ENCODE measurements at places on chromosomes 2 and 18.
A peak's percentile ranks its signal among the peaks of the same experiment; 100 is the strongest.

GRCh38 chr2:209472871-209473270 is 49.0 kb downstream of the MAP2 start:
- DNase-seq, result no peak

DNA sequence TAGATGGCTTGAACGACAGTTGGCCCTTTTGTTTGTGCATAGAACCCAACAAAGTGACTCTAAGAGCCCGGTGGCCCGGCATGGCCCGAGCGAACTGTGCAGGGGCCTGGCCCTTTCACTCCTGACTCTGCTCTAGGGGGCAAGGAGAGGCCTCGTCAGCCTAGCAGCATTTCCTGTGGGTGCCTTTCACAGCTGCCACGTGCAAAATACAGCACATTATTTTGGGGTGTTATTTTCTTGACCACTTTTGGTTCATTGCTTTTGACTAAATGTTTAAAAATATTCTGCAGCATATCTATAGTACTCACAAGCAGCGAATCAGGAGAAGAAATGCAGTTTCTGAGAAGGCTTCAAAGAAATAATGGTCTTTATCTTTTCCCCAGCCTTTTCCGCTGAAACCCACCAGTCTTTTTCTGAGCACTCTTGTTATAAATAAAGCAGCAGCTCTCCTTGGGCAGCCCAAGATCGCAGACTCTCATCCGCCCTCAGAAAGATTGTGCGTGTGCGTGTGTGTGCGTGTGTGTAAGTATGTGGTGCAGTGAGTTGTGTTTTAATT is 31.3 kb downstream of the DGKD start:
- peak; percentile 45 for DNase-seq

- no peak for DNase-seq
Observed at GRCh38 chr18:69839497-69839896, 108.2 kb downstream of the CD226 start.

DNA sequence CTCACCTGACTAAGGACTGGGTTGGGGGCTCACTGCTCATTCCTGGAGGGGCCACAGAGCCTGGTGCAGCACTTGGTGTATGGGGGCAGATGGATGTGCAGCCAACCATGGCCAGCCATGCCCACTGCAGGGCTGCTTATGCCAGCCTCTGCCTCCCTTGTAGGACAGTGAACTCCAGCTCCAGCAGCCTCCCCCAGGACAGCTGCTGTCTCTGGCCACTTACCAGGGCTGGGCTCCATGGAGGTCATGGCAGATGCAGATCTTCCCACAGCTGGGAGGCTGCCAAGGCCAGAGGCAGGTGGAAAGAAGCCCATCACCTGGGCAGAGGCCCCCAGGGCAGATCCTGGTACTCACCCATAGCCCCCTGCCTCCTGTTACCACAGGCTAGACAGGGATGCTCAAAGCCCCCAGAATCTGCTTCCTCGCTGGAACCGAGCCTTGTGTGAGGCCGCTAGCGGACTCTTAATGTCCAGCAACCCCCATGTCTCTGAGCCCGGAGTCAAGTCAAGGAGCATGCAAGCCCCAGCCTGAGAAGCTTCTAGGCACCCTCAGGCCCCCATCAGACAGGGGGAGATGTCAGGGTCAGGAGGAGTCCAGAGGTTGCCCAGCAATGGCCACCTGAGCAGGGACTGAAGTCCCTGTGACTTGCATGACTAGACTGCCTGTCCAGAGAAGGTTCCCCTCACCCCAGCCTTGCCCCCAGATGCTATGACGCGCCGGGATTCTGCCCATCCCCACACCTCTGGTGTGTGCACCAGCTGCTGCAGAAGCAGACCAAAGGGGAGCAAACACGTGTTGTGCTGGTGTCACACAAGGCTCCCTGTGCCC is 123.6 kb downstream of the TWIST2 start:
- no peak for DNase-seq

- DNase-seq, result no peak
Observed at GRCh38 chr2:102592601-102593000, 26.8 kb upstream of the SLC9A2 start.

- DNase-seq, result peak; percentile 25
Observed at GRCh38 chr2:212730994-212731393, 192.4 kb upstream of the ERBB4 start.

DNA sequence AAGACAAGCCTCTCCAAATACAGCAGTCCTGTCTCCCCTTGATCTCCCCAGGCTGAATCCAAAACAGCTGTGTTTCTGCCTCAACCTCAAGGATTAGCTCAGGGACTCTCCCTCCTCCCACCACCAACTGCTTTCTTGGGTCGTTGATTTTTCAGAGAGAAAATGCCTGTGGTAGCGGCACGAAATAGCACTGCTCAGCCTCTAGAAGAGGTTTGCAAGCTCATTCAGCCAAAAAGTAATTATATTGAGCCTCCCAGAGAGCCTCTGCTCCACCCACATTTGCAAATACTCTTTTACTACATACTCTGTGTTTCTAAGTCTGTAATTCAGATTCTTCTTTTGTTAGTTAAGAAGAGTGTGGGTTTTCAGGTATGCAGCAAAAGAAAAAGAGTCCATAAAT is 396.4 kb upstream of the TNP1 start:
- no peak for DNase-seq

DNA sequence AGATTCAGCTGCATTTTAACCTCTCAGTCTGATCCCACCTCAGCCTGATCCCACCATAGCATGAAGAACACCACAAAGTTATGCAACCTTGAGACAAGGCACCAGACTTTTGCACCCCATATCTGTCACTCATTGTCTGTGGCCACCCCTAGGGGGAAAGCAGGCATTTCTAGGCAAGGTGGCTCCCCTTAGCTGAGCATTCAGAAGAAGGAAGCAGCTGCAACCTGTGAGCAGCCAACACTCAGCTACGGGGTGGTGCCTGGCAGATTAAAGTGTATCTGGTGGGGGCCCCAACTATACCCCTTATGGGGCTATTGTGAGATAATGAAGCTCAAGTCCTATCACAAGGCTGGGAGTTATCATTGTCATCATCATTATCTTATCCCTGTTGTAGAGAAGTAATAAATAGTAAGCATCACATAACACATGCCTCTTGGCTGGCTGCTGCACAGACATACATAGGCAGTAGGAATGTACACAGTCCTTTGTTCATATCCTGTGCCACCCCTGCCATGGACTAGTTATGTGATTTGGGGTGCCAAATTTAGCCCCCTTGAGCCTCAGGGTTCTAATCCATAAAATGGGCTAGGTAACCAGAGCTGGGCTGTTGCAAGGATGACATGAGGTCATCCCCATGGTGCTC is 20.6 kb upstream of the TMEM163 start:
- DNase-seq, result no peak

GRCh38 chr2:11155381-11156035 is at the start of gene SLC66A3:
SLC66A3 (plus strand) TSS chr2:11155467; CDS start chr2:11155547, 80 bp downstream.
- no peak for DNase-seq

GRCh38 chr2:190513877-190514276 is 20.6 kb downstream of the NEMP2 start:
- no peak for DNase-seq

GRCh38 chr18:55489034-55489986 is 98.7 kb downstream of the TCF4 start:
- no peak for DNase-seq

- DNase-seq, result no peak
Observed at GRCh38 chr18:49041435-49042245, 90.9 kb upstream of the SMAD7 start.

- no peak for DNase-seq
Observed at GRCh38 chr2:76296438-76296837, 585.7 kb upstream of the GCFC2 start.

- no peak for DNase-seq
Observed at GRCh38 chr2:239363946-239364637, 36.7 kb downstream of the HDAC4 start.

DNA sequence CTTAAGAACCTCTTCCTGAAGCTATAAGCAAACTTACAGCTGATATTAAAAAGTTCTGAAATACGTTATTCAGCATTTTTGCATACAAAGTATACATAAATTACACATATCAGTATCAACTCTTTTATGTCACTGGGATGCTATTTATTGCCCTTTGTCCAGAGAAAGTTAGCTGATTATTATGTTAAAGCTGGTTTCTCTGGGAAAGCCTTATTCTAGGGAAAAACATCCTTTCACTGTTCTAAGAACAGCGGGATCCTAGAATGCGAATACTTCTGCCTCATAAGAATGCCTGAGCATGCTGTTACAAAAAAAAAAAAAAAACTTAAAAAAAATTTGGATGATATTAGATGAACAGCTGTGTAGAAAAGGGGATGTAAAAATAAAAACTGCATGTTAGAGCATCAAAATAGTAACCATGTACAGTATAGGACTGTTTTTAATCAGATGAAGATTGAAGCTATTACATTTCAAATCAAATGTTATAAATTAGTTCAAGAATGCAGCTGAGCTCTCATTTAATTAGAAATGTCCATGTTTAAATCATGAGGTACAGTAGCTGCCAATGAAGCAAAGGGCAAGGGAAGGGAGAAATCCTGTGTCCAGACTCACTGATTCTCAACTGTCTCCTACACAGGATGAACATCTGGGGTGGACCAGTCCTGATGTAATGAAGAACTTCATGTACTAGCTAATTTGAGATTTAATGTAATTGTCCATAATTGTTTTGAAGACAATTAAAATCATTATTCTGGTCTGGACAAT is 8.2 kb downstream of the FTCDNL1 start:
- DNase-seq, result no peak

- DNase-seq, result no peak
Observed at GRCh38 chr2:109170645-109171044, 41.6 kb downstream of the SH3RF3 start.

DNA sequence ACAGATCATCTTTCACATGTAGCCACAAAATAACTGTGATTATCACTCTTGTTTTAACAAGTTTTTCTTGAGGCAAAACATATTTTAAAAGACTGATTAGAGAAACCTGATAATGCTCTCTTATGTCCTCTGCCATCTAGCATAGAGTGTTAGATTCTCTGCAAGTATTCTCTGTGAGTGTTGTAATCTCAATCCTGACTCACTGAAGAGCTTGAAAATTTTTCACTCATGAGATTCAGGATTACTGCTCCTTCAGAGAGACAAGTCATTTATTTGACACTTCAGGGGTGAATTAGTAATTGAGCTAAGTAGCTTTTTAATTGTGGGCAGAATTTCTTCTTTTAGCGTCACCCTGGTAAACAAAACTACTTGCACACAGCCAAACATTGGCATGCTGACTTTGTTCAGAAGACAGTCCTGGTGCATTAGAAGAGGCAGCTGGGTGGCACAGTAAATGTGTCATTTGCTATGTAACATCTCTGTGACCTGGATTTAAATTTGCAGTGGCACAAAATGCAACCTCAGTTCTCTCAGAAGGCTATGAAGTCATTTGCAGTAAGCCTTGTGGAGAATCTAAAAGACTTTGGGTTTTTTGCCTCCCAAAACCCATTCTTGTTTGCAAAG is 172.9 kb downstream of the LRP1B start:
- no peak for DNase-seq

DNA sequence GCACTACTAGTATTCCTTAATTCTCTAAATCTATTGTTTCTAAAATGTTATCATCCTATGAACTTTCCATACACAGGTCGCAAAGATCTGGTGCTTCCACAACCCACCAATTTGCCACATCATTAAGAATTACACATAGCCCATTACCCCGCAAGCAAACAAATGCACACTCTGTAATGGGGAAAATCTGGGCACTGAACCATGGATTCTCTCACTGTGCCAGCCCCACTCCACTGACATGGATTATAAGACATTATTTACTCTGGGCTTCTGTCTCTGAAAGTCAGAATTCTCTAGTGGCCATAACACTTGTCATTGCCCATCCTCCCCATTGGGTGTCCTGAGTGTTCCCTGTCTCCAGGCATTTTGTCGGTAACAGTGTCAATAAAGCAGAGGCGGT is 537.1 kb downstream of the EPHA4 start:
- DNase-seq, result no peak

- DNase-seq, result no peak
Observed at GRCh38 chr2:62765619-62766376, 60.3 kb downstream of the EHBP1 start.

DNA sequence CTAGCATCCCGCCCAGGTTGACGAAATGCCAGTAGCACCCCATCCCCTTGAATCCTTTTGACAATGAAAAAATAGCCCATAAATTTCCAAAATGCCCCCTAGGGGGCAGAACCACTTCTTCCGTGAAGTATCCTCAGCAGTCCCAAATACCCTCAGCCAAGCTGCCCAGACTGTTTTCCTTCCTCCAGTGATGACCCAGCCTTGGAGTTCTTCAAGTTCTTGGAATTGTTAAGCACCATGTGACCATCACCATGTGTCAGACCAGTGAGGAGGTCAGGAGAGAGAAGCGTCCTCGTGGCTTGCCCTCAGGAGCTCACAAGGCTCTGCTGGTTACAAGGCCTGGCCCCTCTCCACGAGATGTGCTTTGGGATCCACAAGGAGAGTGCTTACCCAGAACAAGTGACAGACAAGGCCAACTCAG is 1.4 kb upstream of the SLC23A3 start:
- DNase-seq, result no peak

DNA sequence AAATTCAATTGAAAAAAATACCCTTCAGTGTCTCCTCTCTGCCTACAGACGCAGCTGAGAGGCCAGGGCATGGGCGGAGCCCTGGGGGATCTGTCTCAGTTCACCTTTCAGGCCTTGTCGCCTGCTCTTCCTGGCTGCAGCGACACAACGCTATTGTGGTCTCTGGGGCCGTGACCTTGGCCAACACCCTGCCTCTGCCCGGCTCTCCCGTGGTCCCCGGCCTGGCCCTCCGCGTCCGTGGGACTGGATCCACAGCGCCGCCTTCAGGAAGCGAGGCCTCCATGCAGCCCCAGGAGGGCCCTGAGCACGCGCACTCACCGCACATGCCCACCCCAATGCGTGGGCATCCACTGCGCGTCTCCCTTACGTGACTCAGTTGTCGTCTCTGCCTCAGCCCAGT is 81.1 kb downstream of the MRPS9 start:
- no peak for DNase-seq

DNA sequence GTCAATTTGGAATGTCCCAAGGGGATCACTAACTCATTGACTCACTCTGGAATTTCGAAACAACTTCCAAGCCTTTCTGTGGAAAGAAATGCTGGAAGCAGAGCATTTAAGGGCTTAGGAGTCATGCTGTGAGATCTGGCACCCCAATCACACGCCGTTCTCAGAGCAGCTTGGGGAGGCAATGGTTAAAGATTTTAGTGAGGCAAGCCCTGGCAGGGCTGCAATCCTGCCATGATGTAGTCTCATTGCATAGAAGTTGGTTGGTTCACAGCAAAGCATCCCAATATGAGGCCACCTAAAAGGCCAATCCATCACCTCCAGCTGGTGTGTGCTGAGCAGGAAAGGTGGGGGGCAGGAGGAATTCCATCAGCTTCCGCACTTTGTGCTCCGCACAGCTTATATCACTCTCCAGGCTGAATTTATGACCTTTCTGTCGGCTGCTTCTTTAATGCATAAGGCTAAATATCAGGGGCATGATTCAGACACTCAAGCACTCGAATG is 1043.9 kb upstream of the POU3F3 start:
- DNase-seq, result no peak

GRCh38 chr2:26692279-26692896 is at the start of gene KCNK3:
KCNK3 (plus strand) TSS chr2:26692722; CDS start chr2:26692876, 154 bp downstream.
- no peak for DNase-seq

GRCh38 chr2:75186821-75187220 is 12.5 kb downstream of the TACR1 start:
- no peak for DNase-seq

Data from GM18507 (cell line).